Activated naive CD4-positive, alpha-beta T cell (primary cell): ENCODE measurements at places on chromosomes 5 and 9.
A peak's percentile ranks its signal among the peaks of the same experiment; 100 is the strongest.

DNA sequence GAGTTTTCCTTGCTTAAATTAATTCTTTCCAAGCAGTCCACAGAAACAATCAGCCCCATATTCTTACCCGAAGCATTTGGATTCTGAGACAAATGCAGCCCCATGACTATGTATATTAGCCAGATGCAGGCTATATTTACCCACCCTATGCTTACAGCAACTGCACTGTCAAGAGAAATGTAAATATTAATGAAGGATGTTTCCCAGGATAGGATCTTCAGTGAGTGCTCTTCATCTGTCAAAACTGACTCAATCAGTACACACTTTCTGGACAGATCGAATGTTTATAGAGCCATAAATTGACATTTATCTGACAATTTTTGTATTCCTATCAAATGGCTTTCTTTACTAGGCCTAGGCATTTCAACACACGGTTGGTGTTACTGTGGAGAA is 725.3 kb upstream of the SEMA6A start:
- no peak for DNase-seq

GRCh38 chr5:33894566-33894965 is 2.8 kb upstream of the ADAMTS12 start:
- no peak for DNase-seq

DNA sequence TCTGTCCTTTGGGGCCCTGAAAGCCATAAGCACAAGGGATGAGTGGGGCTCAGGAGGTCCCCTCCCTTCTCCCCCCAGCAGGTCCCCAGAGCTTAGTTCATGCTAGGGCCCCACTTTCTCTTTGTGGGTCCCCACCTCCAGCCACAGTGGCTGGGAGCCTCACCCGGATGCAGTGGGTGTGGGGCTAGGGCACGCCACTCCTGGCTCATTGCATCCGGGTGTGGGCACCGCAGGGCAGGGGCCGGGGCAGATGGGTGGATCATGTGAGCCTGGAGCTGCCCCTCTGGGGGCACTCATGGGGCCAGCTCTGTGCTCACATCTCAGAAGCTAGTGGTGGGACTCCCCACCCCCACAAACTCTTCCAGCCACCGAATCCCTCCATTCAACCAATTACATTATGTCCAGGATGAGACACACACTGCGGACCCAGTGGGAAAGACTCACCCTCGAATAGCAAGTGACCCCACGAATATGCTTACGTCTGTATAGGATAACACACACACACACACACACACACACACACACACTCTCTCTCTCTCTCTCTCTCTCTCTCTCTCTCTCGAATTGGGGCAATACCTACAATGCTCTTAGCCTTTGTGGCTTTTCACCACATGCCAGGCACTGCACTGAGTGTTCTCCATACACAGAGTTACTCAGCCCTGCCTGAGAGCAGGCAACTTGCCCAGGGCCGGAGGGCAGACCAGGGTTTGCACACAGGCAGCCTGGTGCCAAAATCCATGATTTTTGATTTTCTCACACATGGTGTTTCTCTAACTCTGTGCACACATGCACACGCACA is 16.8 kb upstream of the PHYKPL start:
- DNase-seq, result no peak

DNA sequence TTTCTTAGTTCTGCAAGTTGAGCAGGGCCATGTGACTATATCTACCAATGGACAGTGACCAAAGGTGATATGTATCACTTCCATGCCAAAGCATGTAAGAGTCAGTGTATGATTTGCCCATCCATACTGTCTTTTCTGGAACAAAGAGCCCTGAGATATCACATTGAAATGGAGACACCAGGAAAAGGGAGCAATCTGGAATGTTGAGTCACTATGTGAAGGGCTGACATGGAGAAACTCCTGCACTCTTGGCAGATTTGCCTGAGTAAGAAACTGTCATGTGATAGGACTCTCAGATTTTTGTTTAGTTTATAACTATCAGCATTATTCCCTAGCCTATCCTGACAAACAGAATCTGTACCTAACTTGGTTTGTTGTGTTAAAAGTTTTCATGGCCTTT is 29.8 kb upstream of the TMEM161B start:
- DNase-seq, result no peak

- DNase-seq, result no peak
Observed at GRCh38 chr5:111782216-111782615, 25.2 kb upstream of the NREP start.

DNA sequence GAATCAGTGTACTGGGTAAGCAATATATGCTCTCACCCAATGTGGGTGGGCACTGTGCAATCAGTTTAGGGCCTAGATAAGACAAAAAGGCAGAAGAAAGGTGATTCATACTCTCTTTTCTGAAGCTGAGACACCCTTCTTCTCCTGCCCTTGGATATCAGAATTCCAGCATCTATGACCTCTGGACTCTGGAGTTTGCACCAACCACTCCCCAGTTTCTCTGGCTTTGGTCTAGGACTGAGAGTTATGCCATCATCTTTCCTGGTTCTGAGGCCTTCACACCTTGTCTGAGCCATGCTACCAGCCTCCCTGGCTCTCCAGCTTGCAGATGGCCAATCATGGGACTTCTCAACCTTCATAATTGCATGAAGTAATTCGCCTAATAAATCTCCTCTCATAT is 724.6 kb upstream of the TYRP1 start:
- no peak for DNase-seq

DNA sequence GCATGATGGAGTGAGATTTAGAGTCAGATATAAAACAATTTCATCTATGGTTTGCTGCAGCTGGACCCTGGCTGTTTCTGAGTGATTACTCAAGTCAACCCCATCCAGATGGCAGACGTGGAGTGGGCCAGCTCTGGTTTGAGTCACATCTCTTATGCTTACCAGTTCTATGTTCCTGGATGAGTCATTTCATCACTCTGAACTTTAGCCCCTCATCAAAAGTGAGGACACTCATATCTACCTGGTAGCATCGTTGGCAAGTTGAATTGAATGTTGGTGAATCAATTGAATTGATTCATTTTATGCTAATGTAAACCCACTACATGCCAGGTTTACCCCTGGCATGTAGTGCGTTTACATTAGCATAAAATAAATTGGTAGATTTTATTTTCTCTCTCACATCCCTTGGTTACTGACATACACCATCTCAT is 176.4 kb downstream of the FGF18 start:
- DNase-seq, result no peak

DNA sequence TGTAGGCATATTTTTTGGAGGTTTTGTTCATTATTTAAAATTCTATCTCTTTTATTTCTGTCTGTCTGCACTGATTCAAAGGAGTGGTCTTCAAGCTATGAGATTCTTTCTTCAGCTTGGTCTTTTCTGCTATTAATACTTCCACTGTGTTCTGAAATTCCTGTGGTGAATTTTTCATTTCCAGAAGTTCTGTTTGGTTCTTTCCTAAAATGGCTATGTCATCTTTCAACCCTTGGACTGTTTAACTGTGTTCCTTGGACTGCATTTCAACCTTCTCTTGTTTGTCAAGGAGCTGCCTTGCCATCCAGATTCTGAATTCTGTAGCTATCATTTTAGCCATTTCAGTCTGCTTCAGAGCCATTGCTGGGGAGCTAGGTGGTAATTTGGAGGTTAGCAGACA is 76.3 kb downstream of the CERT1 start:
- DNase-seq, result no peak

- DNase-seq, result no peak
Observed at GRCh38 chr5:39604491-39604890, 179.7 kb upstream of the DAB2 start.

DNA sequence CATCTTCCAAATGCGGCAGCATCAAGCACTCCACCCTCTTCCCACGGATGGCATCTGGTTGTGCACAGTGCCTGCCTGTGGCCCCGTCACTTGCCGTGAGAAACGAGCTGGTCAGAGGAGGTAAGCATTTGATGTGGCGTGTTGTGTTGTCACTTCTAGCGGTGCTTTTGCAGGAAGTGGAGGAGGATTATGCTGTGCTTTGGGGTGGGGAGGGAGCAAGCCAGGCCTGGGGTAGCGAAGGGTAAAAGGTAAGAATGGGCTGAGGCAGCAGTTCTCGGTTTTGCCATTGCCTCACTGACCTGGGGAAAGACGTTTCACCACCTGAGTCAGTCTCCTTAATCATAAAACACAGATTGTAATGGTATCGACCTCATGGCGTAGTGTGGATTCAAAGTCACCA is 2.3 kb upstream of the POMT1 start:
- DNase-seq, result peak; percentile 23

DNA sequence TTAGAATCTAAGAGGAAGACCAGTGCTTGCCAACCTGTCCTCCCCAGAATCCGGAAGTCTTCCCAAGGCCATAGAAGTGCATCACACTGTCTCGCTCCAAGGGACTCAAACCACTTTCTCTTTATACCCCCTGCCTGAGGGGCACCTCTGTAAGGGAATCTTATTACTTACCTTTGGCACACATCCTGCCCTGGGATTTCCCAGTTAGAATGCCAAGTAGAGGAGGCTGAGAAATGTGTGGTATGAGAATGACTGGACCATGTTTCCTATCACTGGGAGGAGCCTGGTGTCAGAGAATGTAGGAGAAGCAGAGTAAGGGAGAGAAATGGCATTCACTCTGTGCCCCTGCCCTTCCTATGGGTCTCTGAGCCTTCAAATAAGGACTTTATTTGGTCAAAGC is 85.8 kb downstream of the AOPEP start:
- DNase-seq, result no peak

- DNase-seq, result no peak
Observed at GRCh38 chr5:142484821-142485387, 160.1 kb upstream of the SPRY4 start.

DNA sequence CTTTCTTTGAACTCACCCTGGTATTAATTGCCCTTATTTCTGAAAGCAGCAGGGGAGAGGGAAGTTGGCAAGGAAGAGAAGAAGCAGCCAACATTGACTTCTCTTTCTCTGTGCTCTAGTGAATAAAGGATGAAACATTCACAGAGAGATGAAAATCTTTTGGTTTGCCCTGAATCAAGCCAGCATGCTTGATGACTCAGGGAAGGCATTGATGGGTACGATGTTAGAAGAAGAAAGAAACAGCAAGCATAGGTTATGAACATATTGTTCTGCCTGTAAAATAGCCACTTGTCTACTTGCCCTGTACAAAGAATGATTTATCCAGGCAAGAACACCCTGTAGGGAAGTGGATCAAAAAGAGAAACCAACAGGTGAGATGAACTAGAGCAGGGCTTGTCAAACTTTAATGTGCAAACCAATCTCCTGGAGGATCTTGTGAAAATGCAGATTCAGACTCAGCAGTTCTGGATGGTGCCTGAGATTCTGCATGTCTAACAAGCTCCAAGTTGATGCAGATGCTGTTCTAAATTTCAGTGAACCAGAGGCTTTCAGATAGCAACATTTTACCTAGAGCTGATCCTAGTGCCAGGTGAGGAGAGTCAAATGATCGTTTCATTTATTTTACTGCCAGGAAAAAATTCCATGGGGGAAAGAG is 586.6 kb upstream of the TLE4 start:
- no peak for DNase-seq

GRCh38 chr5:73979321-73979720 is 353.3 kb downstream of the ARHGEF28 start:
- no peak for DNase-seq

- DNase-seq, result no peak
Observed at GRCh38 chr5:179403426-179404147, 58.3 kb upstream of the ADAMTS2 start.

- DNase-seq, result no peak
Observed at GRCh38 chr5:153504726-153505125, 14.3 kb downstream of the GRIA1 start.

- DNase-seq, result no peak
Observed at GRCh38 chr5:41683181-41683580, 172.8 kb upstream of the PLCXD3 start.

- no peak for DNase-seq
Observed at GRCh38 chr5:39057734-39058133, 16.5 kb downstream of the RICTOR start.

GRCh38 chr5:149420545-149421371 is 41.7 kb upstream of the IL17B start:
- DNase-seq, result no peak

- no peak for DNase-seq
Observed at GRCh38 chr9:117189121-117189520, 225.7 kb downstream of the ASTN2 start.
